ENCODE measurements at places on chromosomes 12 and 14. TPM values are rescaled to one million over a fixed set of nuclear protein-coding genes. Genes with fewer than 3 reads are reported as not detected.

- DNase-seq, result no peak
These were observed 32.2 kb upstream of the BHLHE41 start for GRCh38 chr12:26157001-26157400.

DNA sequence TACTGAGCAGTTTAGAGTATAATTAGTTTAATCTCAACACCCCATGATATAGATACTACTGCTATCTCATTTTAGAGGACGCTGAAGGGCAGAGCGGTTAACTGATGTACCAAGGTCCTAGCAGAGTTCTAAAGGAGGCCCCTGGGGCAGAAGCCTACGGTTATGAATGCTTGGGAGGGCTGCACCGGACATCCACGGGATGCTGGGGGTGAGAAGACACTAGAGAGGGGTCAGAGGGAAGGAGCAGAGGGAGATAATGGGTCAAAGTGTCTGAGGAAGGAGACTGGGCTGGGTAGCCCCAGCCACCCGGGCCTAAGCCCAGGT lies 1.6 kb upstream of the ACTR6 start:
- DNase-seq, result no peak

Gene OR6C2
- not detected for total RNA-seq

DNA sequence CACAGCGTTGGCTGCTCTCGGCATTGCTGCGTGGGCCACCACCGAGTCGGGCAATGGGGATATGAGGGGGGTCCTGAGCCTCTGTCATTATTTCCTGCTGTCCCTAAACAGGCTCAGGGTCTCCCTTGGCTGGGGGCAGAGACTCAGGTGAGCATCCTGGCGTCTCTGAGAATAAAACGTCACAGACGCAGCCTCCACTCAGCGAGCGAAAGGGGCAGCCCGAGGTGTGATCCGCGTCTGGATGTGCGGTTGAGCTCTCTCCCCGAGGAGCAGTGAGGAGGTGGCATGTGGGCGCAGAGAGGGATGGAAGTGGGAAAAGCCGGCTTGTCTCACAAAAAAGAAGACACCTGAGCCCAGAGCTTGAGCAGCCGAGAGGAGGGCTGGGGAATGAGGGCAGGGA lies 62.6 kb downstream of the GALNT9 start:
- no peak for DNase-seq

GRCh38 chr12:7282844-7283243 lies 21.0 kb upstream of the ACSM4 start:
- no peak for DNase-seq

Gene GZMH
- 8.0 TPM for total RNA-seq

GRCh38 chr12:74903522-74903921 lies 306.1 kb downstream of the KCNC2 start:
- no peak for DNase-seq

- DNase-seq, result no peak
These were observed 274.1 kb upstream of the DAAM1 start for GRCh38 chr14:58914279-58914855.

DNA sequence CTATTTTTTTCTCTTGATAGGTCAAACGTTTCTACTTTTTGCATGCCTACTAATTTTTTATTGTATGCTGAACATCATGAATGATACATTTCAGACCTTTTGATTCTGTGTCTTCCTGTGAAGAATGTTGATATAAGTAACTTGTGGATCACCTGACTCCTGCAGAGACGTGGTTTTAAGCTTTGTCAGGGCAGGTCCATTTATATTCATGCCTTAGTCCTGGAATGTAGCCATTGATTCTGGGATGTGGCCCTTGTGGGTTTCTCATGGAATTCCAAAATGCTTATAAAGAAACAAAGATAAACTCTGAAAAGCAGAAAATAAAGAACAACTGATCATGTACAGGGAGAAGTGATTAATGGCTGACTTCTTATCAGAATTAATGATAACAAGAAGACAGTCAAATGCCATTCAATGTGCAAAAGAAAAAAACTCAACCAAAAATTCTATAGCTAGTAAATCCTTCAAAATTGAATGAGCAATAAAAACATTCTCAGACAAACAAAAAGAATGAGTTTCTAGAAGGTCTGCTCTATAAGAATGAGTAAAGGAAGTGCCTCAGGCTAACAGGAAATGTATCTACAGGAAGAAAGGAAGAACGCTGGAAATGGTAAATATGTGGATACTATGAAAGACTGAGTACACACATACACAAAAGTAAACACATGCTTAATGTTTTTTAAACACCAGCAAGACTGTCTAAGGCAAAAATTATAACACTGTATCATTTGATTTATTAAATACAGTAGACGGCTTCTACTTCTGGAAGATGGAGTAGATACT lies 284.8 kb upstream of the DIO3 start:
- no peak for DNase-seq

All from spleen (tissue), 13 donors.